ENCODE measurements at places on chromosomes 2 and 18.

DNA sequence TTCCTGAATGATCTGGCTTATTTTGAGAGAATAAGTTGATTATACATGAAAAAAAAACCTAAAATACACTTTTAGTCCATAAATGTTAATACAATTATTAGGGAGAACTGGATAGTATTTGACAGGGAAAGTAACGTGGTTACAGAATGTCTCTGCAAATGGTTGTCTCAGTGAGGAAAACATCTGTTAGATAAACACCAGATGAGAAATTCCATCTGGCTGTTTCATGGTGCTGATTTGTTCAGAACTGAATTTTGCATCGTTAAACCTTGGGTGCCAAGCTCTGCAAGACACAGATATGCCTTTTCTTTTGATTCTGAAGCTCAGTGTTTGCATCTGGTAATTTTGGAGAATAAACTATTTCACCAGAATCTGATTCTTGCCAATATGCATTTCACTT is 90.4 kb downstream of the SCN3A start:
- DNase-seq = no peak

GRCh38 chr2:222904557-222905258 is 43.9 kb downstream of the ACSL3 start:
- no peak for DNase-seq

DNA sequence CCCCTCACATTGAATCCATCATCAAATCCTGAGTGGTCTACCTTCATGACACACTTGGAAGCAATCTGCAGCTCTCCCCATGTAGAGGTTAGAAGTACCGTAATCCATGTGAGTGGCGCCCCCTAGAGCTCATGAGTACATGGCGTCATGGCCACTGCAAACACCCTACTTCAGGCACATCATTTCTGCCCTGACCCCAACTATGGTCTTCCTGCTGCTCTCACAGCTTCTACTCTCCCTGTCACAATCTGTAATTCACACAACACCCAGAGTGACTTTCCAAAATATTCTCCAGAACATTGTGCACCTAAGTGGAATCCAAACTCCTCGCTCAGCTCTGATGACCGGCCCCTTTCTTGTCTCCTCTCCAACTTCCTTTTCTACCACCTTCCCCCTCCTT is 141.9 kb downstream of the ANKRD44 start:
- peak; percentile 54 for DNase-seq

DNA sequence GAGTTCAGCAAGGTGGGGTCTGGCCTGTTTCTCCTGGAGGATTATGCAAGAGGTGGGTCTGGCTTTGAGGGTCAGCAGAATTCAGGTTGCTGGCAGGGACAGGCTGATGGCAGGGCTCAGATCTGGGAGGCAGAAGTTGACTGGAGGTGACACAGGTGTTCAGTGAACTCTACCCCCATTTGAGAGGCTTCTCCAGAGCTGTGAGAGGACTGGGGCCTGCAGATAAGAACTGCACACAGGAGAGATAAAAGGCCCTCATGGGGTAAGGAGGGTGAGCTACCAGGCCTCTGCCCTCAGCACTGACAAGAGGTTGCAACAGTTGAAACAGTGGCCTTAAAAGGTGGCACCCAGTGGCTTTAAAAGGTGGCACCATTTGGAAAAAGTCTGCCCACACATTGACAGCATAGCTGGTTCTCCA is 13.1 kb downstream of the MOCOS start:
- no peak for DNase-seq

DNA sequence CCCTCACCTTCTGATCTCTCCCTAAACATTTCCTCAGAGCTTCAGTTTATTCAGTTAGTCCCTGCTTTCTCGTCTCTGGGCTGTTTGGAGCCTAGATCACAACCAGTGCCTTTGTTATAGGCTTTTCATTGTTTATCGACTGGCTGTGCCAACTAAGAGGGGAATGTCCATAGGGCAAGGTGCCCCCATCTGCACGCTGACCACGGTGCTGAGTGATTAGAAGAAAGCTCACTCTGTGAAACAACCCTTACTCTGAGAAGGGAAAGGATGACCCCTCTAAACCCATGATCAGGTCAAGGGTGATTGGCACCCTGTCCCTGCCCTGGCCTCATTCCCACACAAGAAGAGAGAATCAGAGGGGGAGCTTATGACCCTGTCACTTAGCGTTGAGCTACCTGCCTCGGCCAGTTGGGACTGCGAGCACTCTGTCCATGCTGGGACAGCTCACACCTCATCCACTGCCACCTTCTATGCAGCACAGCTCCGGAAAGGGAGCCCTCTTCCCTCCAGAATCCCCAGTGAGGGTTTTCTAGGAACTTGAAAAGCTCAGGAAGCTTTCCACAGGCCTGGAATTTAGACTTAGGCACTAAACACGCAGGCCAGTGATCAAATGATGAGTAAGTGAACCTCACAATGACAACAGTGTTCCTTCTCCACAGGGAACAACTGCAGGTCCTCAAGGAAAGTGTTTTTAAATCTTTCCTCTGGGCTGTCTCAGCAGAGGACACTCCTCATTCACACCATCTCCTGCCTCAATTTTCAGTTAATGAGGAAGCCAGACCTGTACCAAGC is 2.3 kb upstream of the ACTG2 start:
- DNase-seq = no peak

DNA sequence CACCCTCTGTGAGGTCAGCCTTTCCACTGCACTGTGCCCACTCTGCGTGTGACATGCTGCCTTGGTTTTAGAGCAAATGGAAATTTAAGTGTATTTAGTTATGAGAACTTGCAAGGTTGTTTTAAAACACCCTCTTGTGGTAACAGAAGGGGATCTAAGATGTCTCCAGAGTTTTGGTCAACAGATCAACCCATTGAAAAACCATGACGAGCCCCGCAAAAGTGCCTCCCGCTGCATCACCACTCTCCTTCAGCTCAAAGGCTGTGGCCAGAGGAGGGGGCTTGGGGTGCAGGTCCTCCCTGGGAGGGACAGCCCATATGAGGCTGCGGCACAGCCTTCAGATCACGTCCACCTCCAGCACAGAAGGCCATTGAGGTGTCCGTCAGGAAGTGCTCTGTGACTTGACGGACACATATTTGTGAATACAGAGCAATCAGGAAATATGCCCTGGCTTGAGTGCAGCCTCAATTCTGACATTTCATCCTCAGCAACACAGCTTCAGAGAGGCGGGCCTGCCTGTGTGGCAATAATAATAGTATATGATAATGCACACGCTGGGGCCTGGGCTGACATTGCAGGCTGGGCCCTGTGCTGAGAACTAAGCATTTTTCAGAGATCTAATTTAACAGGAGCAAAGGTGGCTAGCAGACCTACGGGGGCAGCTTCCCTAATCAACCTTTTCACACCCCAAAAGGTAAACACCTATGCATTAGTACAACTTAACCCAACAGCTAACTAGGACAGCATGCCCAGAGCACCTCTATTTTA is 213.9 kb downstream of the ANAPC1 start:
- no peak for DNase-seq

GRCh38 chr2:222609381-222609780 is 46.5 kb downstream of the FARSB start:
- no peak for DNase-seq

DNA sequence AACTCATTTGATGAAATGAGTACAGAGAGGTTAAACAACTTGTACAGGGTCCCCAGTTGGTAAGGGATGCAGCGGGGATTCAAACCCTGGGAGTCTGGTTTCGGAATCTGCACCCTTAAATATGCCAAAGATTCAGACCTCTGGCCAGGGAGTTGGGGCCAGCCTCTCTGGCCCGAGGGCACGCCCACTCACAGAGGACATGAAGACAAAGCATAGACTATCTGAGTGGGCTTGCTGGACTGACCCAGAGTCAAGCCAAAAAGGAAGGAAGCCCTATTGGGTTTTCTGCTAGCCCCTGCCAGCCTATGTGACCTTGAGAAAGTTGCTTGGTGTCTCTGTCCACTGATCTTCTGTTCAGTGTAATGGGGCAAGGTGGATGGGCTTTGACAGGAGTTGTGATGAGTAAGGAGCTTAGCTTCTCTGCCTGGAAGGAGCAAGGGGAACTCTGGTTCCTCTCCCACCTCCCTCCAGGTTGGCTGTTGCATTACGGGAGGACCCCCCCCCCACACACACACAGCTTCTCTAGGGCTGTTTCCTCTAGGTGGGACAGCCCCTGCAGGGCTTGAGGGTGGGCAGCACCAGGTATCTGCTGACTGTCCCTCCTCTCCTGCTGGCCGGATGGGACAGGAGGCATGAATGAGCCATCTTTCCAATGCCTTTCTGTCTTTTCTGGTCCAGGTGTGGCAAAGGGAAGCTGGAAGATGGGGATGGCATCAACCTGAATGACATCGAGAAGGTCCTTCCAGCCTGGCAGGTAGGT is 131.3 kb downstream of the CTIF start:
- no peak for DNase-seq
